Activated naive CD8-positive, alpha-beta T cell treated with anti-CD3 and anti-CD28 coated beads, Interleukin-2, amount 10 ng/mL, durations not matched to agents 7 days and 5 days (primary cell): ENCODE measurements at places on chromosomes 6 and 20.

- no peak for DNase-seq
Measured at GRCh38 chr6:152976749-152977148, 6.1 kb downstream of the FBXO5 start.

DNA sequence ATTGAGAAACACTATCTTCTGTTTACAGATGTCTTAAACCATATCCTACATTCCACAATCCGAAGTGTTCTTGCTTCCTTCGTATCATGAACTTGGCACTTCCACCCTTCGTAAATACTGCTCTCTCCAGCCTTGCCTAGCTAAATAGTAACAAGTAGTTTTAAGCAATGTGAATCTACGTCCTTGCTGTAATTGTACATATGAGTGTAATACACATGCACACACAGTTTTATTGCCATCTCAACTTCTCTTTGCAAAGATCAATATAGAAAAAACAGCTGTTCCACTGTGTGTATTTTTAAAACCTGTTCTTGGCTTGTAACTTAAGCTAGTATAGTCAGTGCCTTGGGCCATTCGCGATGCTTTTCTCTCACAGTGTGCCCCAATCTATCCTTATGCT, 1524.7 kb downstream of the GRIK2 start:
- no peak for DNase-seq

GRCh38 chr6:84492241-84493165, 265.1 kb upstream of the CEP162 start:
- DNase-seq: no peak

- no peak for DNase-seq
Measured at GRCh38 chr6:4846387-4846786, 70.2 kb downstream of the CDYL start.

DNA sequence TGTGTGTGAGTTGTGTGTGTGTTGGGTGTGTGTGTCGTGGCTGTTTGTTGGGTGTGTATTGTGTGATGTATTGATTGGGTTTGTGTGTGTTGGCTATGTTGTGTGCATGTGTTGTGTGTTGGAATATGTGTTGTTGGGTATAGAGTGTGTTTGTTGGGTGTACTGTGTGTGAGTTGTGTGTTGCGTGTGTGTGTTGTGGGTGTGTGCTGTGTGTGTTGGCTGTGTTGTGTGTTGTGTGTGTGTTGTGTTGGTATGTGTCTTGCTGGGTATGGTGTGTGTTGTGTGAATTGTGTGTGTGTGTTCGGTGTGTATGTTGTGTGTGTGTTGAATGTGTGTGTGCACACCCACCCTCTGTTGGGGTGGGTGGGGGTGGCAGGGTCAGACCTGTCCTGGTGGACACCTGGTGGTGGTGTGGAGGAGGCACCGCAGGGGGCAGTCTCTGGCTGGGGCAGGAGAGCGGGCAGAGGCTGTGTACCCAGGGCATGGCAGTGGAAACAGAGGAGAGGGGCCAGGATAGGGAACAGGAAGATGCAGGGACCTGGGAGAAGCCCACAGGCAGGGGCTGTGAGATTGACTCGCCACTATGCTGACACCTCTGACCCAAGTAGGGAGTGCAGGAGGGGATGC, 25.5 kb upstream of the PXDC1 start:
- no peak for DNase-seq

DNA sequence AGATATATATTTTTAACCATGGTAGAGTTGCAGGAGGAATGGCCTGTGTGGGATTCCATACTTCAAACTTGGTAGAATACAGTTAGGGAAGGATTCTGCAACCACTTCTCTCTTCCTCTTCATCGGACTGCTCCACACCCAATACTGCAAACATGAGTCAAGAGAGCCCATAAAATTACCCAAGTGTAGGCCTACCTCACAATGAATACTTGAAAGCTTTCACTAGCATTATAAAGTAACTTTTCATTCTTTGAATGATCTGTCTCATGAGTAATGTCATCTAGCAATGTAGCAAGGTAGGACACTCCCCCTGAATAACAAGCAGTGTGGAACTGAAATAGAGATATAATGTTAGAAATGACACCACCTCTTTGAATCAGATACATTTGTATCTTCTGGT, 79.4 kb downstream of the FOXC1 start:
- DNase-seq: no peak

DNA sequence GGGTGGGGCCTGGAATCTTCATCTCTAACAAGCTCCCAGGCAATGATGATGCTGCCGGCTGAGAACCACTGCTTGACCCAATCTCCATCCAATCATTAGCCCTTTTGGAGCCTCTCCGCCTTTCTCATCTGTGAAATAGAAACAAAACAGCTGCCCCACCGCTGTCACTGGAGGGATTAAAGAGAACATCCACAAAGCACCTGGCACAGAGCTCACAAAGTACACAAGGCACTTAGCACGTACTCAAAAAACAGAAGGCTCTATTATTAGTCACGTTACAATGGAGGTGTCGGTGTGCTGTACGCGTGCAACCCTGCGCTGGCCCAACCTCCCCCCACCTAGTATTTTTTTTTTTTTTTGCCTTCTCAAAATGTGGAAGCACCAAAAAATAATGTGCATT, 213.5 kb upstream of the ARID1B start:
- no peak for DNase-seq

GRCh38 chr6:112305795-112306564, 41.1 kb upstream of the RFPL4B start:
- no peak for DNase-seq

DNA sequence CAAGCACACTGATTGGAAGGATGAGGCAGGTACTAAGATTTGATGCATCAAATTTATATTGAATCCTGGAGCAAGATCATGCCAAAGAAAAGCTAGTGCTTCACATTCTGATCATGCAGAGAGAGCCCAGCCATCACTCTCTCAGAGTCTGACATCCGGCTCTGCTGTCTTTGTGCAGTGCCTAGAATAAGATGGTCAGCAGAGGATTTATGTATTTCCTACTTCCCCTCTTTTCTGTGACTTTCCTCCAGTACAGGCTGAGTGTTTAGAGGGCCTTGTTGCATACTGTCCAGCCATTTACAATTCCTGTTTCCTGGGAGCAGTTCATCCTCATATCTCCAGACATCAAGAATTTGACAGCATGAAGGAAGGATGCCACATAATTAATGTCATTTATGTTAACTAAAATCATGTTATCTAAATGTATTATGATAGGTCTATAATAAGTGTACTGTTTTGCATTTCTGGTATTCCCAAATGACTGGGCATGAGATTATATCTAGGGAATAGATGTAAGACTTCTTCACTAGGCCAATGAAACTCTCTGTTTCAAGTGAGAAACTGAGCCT, 167.6 kb downstream of the EPM2A start:
- no peak for DNase-seq

GRCh38 chr6:156183678-156184077, 593.5 kb upstream of the ARID1B start:
- no peak for DNase-seq

DNA sequence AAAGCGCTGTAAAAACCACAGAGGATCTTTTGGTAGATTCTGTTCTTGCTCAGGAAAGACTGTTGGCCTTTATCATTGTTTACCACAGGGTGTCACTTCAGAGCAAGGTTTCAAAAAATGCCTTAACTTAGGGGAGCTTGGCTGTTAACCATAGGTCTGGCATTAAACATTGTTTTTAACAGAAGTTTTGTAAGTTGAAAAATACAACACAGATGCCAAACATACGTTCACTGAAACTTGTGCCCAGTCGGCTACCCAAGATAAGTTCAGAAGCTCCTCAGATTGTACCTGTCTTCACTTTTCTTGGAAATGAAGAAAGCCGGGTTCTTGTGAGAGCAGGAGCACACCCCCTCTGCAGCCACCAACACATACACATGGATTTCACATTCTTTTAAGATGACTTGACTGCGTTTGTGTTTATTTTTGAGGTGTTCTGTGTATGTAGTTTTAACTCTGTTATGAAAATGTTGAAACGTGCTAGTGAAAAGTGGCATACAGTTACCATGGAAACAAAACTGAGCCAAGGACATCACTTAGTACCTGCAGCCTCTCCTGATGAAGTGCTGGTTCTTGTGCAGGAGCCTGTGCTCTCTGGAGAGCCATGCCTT, 64.9 kb downstream of the SYCP2L start:
- no peak for DNase-seq

DNA sequence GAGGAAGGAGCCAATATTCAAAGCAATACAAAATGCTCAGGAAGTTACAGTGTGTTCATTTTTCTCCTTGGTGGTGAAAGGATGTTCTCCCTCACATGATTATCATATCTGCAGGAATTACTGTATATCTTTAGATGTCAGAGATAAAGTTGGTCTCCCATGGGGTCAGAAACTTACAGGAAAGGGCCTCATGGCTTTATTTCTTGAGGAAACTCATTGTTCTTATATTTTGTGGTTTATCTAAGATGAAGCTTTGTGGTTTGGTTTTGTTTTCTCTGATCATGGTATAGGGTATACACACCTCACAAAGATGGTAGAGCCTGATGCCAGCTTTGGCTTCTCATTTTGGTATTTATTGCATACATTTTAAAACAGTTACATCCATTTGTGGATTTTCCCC, 100.5 kb upstream of the STXBP5 start:
- no peak for DNase-seq

- no peak for DNase-seq
Measured at GRCh38 chr20:36320261-36320897, 14.2 kb downstream of the DLGAP4 start.

DNA sequence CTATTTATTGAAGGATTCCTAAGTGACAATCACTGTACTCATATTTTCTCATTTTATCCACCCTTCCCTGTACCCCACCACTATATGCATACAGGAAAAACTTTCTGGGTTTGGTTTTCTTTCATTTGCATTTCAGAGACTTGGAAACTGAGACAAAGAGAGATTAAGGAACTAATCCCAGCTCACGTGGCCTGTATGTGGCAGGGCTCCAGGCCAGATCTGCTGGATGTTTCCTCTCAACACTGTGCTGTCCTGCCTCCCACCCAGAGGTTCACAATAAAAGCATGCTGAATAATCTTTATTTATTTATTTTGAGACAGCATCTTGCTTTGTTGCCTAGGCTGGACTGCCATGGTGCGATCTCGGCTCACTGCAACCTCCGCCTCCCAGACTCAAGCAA, 50.2 kb downstream of the CEP162 start:
- DNase-seq: no peak

DNA sequence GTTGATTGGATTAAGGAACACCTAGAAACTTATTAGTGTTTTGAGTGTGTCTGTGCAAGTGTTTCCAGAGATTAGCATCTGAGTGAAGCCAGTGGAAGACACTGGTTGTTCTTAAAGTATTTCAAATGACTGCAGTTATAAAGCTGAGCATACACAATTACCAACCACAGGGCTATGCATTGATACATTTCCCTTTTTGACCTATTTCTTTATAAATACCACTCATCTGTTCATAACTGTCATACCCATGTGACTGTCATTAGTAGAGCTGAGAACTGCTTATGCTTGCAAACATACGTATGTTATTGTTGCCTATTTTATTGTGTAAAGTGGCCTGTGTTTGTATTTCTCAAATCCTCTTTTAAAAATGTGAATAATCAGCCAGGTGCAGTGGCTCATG, 15.3 kb upstream of the ZC3H12D start:
- DNase-seq: no peak

- DNase-seq: no peak
Measured at GRCh38 chr6:73180763-73181619, 44.3 kb downstream of the KHDC1L start.

GRCh38 chr20:32798046-32798981, 21.4 kb upstream of the MAPRE1 start:
- DNase-seq: no peak

DNA sequence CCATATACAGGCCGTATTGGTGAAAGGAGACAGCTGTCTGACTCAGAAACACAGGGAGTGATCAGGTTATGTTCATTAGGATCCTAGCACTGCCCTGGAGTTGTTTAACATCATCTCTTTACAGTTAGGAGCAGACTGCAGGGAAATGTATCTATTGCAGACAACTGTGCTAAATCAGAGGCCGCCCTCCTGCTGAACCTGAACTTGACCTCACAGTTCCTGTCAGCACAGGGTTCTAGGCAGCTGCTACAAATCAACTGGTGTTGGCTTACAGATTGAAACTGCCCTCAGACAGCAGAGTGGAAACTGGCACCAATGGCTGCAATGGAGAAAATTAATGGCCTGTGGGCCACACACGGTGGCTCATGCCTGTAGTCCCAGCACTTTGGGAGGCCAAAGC, 3.7 kb upstream of the RPP40 start:
- DNase-seq: no peak

- no peak for DNase-seq
Measured at GRCh38 chr6:77834591-77834996, 181.8 kb downstream of the MEI4 start.

GRCh38 chr20:32234135-32234808, 26.6 kb downstream of the POFUT1 start:
- DNase-seq: no peak

- no peak for DNase-seq
Measured at GRCh38 chr20:38372806-38373205, 26.5 kb downstream of the LBP start.

- no peak for DNase-seq
Measured at GRCh38 chr20:54680872-54681619, 205.7 kb downstream of the DOK5 start.

DNA sequence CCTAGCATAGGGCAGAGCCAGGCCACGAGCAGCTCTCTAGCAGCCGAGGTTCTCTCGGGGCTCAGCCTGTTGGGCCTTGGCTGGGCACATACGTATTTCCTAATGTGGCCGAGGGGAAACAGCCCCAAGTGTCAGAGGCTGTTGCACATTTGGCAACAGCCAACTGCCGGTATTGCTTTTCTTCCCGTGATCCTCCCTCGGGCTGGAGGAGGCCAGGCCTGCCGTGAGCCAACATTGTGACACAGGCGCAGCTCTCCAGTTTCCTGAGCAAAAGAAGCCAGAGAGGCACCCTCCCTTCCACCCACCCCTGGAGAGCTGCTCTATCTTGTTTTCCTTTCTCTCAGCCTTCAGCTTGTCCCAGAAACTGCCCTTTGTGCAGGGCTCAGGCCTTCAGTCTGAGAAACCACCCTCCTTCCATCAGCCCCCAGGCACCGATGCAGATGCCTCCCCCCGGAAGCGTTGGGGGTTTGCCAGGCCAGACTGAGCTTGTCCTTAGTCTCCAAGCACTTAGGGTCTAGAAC, 5.1 kb upstream of the BPI start:
- no peak for DNase-seq

DNA sequence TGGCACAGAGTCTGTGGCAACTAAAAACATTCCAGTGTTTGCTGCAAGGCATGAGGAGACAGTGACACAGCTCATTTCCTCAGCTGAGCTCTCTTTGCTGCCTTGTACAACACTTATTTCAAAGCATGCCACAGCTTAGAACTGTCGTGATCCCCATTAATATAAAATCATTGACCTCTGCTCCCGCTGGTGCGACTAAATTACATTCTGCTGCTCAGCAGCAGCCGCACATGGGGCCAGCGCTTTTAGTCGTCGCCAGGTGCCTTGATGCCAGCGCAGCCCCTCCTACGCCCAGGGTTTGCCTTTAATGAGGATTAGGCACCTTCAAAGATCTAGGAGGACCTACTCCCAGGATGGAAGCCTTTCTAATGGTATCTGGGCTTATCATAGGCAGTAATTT, 717.9 kb upstream of the POU3F2 start:
- DNase-seq: no peak

- no peak for DNase-seq
Measured at GRCh38 chr20:62632575-62633090, 9.7 kb upstream of the SLCO4A1 start.
